ENCODE measurements at places on chromosomes 7 and 10.

DNA sequence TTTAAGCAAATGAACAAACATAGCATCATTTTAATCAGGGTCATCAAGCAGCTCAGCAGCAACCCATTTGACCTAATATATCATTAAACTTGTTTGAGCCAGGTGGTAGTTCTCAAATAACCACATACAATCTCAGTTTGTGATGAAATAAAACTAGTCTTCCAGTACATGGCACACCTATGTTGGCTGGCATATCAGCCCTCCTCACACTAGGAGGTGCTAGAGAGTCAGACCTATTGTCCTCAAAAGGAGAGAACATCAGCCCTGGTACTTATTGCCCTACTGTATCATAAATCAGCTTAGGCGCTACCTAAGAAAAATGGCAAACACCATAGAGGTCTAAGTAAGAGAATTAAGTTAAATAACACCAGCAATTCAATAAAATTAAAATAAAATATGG lies 81.7 kb downstream of the CABCOCO1 start:
- no peak for DNase-seq

GRCh38 chr7:14892961-14893360 lies 9.6 kb downstream of the DGKB start:
- no peak for DNase-seq

GRCh38 chr10:86003201-86003621 lies 363.4 kb downstream of the GRID1 start:
- DNase-seq = no peak

DNA sequence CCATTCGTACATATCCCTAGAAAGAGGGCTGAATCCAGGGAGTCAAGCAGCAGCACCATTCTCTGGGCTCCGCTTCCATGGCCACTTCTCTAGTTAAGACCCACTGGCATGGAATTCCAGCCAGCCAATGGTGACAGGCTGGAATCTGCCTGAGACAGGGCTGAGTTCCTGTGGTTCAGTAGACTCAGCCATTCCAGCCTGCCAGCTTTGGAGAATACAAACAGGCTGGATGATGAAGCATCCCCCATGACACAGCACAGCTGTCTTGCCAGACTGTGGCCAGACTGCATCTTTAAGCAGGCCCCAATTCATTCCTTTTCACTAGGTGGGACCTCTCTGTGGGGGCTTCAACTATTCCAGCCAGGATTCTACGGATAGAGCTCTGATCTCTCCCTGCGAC lies 329.6 kb downstream of the XPNPEP1 start:
- DNase-seq = no peak

DNA sequence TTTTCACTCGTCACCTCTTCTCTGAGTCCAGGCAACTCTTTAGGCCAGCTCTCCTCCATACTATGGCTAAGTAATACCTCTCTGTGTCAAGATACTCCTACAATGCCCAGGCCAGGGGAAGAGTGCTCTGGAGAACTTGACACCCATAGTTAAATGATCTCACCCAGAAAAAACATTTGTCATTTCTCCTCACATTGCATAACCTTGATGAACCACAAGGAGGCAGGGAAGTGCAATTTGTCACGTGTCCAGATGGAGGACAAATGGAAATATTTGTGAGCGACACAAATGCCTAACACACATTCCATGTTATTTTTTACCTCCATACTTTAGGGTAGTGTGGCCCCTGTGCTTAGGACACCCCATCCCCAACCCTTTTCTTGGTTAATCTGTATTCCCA lies 78.3 kb downstream of the HTR7 start:
- no peak for DNase-seq

GRCh38 chr10:17265468-17265867 lies 37.4 kb downstream of the VIM start:
- DNase-seq = no peak

- DNase-seq = no peak
Measured at GRCh38 chr7:95611224-95611623, 14.9 kb upstream of the PDK4 start.

DNA sequence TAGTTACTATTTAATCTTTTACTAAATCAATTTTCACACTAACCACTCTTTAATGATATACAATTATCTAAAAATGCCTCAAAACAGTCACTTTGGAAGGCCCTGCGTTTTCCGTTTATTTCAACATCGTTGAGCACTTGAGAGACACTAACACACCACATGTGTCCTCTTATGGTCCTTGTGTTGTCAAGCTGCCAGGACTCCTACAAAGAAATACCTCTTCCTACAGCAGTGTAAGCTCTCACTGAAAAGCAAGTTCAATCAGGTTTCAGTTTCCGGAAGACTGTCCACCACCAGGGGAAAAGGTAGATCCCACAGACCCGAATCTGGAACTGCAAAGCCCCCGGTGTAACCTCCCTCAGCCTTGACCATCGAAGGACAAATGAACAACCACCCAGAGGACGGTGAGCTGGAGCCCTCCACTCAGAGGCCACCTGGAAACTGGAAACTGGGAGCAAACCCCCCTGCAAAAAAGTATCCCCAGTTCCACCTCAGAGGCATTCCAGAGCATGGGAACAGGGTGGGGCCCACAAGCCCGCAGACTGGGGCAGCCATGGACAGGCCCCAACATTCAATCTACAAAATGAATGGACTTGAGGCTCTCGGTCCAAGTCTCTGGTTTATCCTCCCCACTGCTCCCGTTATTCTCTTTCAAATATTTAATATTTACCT lies 37.6 kb downstream of the KCNH2 start:
- no peak for DNase-seq

GRCh38 chr10:12927896-12928295 lies 73.6 kb downstream of the CCDC3 start:
- DNase-seq = no peak

DNA sequence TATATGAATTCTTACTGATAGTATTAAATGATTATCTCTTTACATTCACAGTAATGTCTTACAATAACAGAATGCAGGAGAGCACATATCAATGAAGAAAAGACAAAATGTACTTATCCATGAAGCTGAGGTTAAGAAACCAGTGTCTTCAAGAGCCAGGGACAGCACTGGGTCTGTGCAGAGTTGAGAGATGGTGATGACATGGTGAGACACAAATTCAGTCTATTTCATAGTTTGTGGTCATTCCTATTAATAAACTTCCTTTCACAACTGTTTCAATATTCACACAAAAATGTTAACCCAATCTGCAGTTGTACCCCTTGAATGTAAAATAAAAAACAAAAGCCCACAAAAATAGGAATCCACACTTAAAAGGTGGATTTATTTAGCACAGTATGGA lies 5.3 kb upstream of the MAGI2 start:
- DNase-seq = no peak

- DNase-seq = no peak
Measured at GRCh38 chr10:58384095-58384494, 1.1 kb upstream of the TFAM start.

DNA sequence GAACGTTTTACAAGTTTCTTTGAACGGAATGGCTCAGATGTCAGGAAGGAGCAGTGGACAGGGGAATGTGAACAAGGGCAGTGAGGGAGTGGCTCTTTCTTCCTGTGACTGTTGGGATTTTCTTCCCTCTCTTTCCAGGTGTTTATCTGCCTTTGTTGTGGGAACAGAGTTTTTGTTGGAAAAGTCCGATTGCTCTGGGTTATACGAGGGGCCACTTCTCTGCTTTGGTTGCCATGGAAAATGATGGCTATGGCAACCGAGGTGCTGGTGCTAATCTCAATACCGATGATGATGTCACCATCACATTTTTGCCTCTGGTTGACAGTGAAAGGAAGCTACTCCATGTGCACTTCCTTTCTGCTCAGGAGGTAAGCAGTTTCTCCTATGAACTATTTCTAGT lies 41.4 kb downstream of the ZRANB1 start:
- DNase-seq = no peak

GRCh38 chr7:70710651-70711050 lies 421.3 kb upstream of the GALNT17 start:
- DNase-seq = no peak

Measured in uterus (tissue), 4 donors.